ENCODE measurements at places on chromosomes 5 and 9.
A peak's percentile ranks its signal among the peaks of the same experiment; 100 is the strongest.

GRCh38 chr9:15249981-15250380 is 57.0 kb downstream of the TTC39B start:
- no peak for DNase-seq

GRCh38 chr5:19927170-19927569 is 60.8 kb downstream of the CDH18 start:
- no peak for DNase-seq

GRCh38 chr5:55313870-55314617 is 6.3 kb downstream of the MTREX start:
- DNase-seq = no peak

DNA sequence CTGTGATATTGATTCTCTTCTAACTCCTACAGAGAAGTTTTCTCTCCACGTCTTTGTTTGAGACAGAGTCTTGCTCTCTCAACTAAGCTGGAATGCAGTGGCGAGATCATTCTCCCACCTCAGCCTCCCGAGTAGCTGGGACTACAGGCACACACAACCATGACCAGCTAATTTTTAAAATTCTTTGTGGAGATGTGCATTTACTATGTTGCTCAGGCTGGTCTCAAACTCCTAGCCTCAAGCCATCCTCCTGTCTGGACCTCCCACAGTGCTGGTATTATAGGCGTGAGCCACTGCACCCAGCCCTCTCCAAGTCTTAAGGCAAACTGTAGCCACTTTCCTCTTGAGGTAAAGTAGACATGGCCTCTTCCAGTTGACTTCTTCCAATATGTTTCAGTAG is 72.2 kb downstream of the SNX18 start:
- DNase-seq = no peak

DNA sequence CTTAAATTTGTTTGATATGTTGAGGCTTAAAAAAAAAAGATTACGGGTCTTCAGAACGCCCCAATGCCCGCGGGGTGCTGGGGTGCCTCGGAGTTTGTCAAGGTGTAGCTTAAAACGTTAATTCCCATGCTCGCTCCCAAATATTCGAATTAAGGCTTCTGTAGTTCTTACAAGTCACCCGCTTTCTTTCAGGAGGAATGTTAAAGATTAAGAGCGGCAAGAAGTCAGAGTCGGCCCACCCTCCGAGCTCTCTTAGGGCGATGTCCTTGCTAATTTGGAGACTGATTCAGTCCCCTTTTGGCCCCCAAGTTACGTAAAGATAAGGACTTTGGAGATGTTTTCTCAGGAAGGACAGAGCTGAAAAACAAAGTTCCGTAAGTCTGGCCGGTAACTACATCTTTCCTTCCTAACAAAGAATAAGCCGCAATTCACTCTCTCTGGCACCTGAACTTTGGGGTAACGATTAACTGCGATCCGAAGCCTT is 746 bp upstream of the NPM1 start:
- no peak for DNase-seq

GRCh38 chr9:89601306-89601705 is 3.5 kb upstream of the GADD45G start:
- no peak for DNase-seq

DNA sequence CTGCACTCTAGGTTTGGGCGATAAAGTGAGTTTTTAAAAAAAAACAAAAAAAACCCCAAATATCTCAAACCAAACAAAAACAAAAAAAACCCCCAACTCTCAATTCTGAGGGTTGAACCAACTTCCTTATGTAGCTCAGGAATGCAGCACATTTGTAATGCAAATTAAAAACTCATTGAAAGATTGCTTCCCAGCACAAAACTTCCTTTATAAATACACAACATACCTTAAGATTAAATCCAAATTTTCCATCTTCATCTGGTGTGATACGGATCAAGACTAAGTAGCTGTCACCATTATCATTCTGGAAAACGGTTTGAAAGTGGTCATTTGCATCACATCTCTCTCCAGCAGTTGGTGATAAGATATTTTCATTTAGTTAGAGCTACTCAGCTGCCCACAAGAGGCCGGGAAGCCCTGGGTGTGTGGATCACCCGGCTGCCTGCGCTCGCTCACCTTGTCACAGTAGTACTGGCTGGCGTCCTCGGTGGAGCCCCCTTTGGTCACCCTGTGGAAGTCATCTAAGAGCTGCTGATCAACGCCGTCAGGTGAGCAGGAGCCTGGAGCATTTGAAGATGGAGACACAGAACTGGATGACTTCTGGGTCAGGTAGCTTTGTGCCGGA is 88.2 kb downstream of the PTPN3 start:
- no peak for DNase-seq

DNA sequence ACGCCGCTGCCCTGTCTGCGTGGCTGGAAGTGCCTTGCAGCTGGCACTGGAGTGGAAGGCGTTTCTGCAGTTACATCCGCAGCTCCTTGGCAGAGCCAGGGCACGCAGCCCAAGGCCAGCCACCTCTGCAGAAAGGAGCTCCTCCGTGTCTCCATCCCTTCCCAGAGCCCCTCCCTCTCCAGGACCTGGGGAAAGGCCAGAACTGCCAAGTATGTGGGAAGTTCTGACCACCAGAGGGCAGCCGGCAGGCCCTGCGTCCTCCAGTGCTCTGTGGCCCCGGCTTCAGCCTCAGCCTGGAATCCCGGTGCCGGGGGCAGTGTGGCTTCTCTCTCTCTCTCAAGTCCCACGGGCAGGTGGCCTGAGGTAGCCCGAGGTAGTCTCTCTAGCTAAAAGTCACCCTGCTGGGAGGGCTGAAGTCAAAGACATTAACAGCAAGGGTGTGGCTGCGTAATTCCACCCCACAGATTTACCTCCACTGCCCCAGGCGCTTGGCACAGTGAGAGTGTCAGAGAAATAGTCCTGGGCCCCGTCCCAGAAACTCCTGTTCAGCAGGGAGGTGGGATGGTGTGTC is 101.7 kb upstream of the FCN2 start:
- DNase-seq = peak; percentile 66

DNA sequence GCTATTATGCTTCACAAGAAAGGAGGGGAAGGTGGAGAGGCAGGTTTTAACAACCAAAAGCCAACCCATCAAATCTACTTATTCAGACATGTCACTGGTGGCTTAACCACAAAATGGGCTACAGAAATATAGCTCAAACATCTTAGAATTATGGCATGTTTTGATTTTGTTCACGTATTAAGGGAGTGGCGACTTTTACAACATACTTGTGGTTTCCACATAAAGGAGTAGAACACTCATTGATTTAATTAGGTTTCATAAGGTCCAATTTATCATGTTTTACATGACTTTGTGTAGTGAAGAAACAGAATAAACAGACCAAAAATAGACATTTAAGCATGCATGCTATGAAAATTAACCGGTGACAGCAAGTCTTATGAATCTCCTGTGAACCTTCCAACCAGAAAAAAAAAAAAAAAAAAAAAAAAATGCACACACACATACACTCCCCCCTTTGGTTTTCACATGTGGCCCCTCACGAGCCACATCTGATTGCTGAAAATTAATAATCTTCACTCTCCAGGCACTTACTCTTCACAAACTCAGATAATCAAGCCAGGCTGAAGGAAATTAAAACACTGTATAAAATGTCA is 5.4 kb downstream of the ZNF608 start:
- no peak for DNase-seq

DNA sequence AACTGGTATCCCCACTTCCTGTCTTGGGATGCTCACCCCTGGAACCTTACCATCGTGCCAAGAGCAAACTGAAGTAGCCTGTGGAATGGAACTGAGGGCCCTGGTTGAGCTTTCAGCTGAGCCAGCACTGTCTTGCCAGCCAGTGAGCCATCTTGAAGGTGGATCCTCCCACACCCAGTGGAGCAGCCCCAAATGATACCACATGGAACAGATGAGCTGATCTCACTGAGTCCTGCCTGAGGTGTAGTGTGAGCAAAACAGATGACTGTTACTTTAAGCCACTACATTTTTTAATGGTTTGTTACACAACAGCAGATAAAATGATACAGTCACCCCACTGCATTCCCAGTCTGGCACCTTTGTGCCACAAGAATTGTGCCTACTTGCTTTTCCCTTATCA is 2.2 kb upstream of the PCYOX1L start:
- DNase-seq = no peak

- no peak for DNase-seq
These were observed 203.0 kb downstream of the TTLL11 start for GRCh38 chr9:121889990-121890563.

- DNase-seq = no peak
These were observed 189.6 kb downstream of the COX7C start for GRCh38 chr5:86807046-86808031.

- DNase-seq = no peak
These were observed 1.7 kb upstream of the SPINK6 start for GRCh38 chr5:148201151-148201550.

DNA sequence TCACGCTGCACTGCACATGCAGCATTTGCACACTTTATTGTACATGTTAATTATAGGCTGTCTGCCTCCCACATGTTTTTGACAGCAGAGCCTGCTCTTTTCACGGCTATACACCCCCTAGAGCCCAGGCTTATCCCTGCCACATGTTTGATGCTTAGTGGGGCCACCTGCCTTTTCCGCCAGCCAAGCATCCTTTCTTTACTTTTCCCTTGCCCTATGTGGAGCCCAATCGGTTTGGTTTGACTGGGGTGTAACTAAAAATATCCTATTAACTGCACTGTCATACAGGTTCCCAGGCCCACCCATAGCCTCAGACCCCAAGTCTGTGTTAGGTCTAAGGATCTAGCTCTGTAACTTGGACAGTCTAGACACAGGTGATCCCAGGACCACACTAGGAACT is 18.9 kb upstream of the S1PR3 start:
- no peak for DNase-seq

DNA sequence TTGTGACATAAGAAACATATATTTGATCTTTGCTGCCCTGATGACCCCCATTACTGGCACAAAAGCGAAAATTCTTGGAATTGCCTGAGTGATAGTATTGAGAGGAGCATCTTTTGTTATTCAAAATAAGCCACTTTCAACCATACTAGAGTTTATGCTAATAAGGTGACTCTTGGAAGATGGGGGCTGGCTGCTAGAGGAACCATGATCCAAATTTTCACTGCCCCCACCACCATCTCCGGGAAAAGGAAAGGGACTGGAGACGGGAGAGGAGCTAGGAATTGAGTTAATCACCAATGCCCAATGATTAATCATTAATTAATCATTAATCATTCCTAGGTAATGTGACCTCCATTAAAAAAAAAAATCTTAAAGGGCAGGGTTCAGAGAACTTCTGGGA is 25.6 kb downstream of the FBXW11 start:
- no peak for DNase-seq

GRCh38 chr5:10987276-10987924 is 226.4 kb upstream of the DAP start:
- DNase-seq = no peak

- no peak for DNase-seq
These were observed 8.5 kb upstream of the MGAT1 start for GRCh38 chr5:180810959-180811622.

DNA sequence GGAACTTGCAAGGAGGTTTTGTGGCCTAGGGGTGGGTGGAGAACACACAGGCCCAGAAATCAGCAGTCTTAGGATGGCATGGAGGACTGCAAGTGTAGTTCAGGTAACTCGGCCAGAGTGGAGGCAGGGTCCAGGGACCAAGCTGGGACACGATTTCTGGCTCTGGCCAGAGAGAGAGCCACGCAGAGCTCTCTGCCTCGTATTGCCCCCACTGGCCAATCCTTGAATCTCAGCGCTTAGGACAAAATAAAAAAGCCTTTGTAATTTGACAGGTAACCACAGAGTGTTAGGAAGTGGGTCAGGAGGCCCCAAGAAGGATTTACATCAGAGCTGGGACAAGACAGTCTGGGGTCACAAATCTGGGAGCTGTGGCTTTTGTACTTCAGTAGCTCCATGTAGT is 11.7 kb downstream of the MAP3K1 start:
- DNase-seq = peak; percentile 37

DNA sequence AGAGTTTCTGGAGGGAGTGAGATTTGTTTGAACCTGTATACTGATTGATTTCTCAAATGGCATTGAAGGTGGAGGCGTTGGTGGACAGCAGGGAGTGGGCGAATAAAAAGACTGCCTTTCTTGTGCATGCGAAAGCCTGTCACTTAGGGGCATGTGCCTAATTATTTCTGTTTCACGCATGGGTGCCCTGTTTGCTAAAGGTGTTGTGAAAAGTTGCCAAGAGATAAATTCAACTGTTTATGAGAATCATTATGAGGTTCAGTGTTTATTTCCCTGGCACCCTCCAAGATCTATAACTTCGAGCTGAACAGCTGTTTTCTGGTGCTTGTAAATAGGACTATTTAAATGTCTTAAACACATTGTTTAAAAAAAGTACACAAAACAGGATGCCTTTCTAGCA is 67.4 kb upstream of the DMRTA1 start:
- DNase-seq = no peak

- DNase-seq = no peak
These were observed 3.0 kb downstream of the RLN2 start for GRCh38 chr9:5301544-5301943.

- no peak for DNase-seq
These were observed 6.9 kb downstream of the RNU6ATAC start for GRCh38 chr9:134157378-134157885.

DNA sequence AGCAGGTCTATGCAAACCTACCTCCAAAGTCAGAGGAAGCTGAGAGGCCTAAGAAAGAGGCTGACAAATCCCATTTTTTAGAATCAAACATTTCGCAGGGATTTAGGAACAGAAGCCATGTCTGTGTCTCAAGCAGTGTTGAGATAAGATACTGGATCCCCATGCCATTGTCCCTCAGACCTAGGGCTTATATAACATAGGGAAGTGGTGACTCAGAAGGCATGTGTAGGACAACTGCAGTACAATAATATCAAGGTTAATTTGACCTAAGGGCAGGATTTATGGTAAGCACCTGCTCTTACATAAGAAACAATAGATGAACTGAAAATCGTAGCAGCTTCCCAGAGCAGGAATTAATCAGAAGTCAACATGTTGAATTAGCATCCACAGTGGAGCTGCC is 459.4 kb downstream of the ANXA1 start:
- no peak for DNase-seq

DNA sequence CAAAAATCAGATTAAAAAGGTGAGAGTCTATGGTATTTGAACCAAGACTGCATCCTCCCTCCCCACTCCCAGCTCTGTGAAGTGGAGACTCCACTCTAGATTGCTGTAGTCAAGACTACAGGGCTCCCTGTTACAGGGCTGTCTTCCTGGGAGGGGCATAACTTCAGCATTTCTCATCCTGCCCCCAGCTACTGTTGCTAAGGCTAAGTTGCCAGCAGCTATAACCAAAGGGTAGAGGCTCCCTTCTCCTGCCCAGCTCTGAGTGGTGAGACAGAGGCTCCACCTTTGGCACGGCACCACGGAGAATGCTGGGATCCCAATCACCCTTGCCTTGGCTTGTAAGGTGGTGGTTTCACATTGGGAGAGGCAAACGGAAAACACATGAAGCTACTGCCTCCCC is 39.2 kb upstream of the GCNT4 start:
- no peak for DNase-seq

- DNase-seq = peak; percentile 40
These were observed 24.2 kb downstream of the POU5F2 start for GRCh38 chr5:93717162-93717561.

DNA sequence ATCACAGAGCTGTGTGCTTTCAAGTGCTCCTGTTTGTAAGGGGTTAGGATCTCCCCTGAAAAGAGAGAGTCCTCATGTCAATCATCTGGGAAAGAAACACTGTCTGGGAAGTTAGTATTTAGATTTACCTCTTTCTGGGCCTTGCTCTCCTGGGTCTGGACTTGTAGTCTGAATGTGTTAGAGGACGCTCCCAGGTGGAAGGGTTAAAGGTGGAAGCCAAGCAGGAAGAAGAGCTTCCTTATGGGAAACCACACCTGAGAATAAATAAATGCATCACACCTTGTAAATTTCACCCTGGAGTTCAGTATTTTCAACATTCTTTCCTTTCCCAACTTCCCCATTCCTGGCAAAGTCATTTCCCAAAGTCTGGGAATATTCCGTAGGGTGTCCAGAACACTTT is 1.3 kb downstream of the PLGRKT start:
- DNase-seq = no peak
